Cardiac fibroblast (primary cell): ENCODE measurements at places on chromosomes 12 and 14.

DNA sequence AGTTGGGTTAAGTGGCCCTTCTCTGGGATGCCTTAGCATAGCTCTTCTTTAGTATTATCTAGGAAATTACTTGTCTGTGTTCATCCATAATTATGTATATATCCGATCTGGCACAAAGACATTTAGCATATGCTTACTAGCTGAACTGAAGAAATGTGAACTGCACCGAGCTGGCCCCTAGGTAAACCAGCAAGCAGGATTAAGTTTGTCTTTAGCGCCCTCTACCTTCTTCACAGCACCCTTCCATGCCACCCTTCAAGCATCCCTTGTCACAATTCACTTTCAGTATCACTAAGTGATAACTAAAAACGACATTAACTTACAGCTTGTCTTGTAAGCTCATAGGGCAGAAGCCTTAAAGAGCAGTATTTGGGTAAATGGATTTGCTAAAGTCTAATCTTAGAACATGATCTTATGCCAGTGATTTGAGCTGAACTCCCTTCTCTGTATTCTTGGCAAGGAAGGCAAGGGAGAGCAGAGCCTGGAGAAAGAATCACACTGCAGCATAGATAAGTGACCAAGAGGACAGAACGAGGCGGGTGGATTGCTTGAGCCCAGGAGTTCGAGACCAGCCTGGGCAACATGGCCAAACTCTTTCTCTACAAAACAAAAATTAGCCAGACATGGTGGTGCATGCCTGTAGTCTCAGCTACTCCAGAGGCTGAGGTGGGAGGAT is 2.6 kb upstream of the HAL start:
- peak; percentile 77 for DNase-seq

GRCh38 chr14:104436047-104436591 is 143.4 kb upstream of the C14orf180 start:
- DNase-seq = peak; percentile 9

- no peak for DNase-seq
Measured at GRCh38 chr12:52198454-52199215, 6.8 kb upstream of the KRT80 start.

DNA sequence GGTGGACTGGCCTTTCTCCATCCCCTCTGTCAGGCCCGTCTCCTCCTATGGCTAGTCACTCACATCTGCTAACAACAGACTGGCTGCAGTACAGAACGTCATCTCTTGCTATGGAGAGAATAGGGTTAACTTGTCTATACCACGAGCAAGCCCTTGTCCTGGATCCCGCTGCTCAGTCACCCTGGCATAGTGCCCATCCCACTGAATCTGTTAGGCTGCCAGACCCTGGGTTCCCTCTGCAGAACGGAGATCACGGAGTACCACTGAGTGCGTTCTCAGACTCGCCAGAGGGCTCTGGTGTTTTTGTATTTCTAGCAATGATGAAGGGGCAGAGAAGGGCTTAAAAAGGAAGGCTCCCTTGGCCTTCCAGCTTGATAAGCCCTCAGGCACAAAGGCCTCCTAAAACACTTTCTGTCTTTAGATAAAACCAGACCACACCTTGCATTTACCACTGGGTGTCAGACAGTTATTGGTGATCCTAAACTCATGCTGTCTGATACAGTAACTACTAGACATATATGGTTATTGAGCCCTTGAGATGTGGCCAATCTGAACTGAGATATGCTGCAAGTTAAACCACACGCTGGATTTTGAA is 6.3 kb upstream of the NRIP2 start:
- no peak for DNase-seq

GRCh38 chr12:49301760-49302159 is 6.8 kb downstream of the PRPH start:
- DNase-seq = no peak

DNA sequence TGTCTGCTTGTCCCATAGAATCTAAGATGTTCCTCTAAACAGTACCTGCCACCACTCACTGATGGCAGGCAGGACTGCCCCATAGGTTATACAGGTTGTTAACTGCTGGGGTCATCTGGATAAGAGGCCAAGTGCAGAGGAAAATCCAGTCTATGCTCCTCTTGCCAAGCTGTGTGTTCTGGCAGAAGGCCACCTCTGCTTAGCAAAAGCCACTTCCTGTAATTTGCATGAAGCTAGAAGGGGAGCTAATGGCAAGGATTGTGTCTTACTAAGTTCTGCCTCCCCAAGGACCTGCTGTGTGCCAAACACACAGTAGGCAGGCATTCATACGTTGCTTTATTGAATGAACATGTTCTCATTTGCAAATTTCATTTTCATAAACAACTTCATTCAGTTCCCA is 445.4 kb downstream of the BCL11B start:
- no peak for DNase-seq

- DNase-seq = no peak
Measured at GRCh38 chr12:53927220-53928029, 11.2 kb upstream of the HOXC13 start.

GRCh38 chr14:50784683-50785456 is 46.1 kb downstream of the NIN start:
- no peak for DNase-seq

DNA sequence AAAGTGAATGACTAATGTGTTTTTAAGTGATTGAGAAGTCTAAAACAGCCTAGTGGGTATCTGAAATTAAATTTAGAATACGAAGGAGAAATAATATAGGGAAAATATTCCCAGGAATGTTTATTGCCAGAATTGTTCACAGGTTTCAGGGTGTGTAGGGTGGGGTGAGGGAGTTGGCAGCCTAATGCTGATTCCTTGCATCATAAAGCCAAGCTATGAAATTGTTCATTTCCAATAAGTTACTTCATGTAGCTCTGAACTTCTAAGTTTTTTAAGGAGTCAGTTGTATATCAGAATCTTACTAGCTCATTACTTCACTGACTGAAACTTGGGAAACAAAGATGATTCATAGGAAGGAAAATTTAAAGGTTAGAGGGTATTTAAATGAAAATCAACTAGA is 56.4 kb downstream of the RAB35 start:
- DNase-seq = peak; percentile 13

GRCh38 chr12:34377243-34378035 is 355.1 kb downstream of the ALG10 start:
- DNase-seq = no peak
